ENCODE measurements at places on chromosomes 3 and 15.

- DNase-seq: peak; percentile 16
Measured at GRCh38 chr3:134846911-134847317, 51.9 kb downstream of the EPHB1 start.

DNA sequence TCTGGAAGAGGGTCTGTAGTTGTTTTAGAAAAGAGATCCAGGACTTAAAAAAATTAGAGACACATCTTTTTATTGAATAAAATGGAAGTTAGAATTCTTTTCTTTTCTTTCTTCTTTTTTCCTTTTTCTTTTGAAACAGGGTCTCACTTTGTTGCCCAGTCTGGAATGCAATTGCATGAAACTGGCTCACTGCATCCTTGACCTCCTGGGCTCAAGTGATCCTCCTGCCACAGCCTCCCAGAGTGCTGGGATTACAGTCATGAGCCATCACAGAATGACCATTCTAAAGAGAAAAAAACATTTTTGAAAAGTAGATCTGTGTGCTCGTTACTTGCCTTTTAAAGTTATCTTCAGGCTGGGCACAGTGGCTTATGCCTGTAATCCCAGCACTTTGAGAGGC lies 3.6 kb downstream of the ATXN7 start:
- no peak for DNase-seq

GRCh38 chr3:143644370-143645089 lies 203.7 kb downstream of the SLC9A9 start:
- peak; percentile 85 for DNase-seq

GRCh38 chr15:74869372-74869725 lies 3.8 kb downstream of the SCAMP2 start:
- no peak for DNase-seq

- no peak for DNase-seq
Measured at GRCh38 chr3:48477959-48478520, 25.9 kb downstream of the SHISA5 start.

GRCh38 chr3:43061101-43061895 lies 44.6 kb downstream of the POMGNT2 start:
- no peak for DNase-seq

DNA sequence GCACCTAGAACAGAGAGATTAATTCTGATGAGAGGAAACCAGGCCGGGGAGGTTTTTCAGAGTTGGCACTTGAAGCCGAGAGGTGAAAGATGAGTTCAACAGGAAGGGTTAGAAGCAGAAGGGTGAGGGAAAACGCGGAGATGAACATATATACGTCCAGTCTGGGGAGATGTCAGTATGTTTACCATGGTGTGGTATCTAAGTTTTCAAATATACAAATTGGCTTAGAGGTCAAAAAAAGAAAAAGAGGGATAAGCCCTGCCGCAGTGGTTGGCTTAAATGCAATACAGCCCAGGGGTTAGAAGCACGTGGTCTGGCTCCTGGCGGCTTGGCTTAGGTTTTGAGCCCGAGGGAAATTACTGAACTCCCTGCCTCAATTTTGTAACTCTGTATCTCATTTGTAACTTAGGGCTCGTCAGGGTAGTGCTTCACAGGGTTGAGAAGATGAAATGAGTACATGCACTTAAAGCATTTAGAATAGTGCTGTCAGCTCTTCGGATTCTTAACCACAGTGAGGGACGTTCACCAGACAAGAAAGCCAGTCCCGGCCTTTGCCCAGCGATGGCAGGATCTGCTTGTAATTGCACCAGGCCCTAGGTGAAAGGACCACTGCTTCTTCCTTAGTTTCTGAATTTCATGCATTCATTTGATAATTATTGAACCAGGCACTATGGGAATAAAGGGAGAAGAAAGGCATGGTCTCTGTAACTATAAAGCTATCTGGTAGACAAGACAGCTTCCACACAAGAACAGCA lies 6.4 kb downstream of the HES1 start:
- peak; percentile 76 for DNase-seq

DNA sequence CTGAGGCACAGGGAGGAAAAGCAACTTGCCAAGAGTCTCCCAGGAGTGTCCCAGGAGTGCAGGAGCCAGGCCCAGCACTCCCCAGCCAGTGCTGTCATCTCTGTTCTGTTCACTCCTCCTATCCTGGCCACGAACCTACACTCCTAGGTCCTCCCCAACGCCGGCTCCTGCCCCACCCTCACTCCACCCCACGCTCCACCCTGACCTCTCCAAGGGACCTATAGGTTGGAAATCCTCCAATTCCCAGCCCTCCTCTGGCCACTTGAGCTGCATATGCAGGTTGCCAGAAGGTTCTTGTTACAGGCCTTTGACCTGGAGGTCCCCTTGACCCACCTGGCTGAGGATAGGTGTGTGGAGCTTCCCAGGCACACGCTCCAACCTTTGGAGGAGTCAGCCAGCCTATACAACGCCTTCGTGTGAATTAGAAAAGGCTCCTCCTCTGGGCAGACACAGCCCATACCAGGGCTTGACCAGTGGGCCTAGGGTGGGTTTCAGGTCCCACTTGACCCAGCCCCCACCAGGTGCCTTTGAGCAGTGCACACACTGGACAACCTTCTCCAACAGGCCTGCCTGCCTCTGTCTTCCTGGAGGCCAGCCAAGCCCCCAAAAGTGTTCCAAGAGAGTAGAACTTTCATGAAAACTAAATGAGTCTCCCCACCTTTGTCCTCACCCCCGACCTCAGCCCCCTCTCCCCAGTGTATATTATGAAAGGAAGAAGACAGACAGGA lies 167.2 kb upstream of the TLE3 start:
- DNase-seq: no peak

DNA sequence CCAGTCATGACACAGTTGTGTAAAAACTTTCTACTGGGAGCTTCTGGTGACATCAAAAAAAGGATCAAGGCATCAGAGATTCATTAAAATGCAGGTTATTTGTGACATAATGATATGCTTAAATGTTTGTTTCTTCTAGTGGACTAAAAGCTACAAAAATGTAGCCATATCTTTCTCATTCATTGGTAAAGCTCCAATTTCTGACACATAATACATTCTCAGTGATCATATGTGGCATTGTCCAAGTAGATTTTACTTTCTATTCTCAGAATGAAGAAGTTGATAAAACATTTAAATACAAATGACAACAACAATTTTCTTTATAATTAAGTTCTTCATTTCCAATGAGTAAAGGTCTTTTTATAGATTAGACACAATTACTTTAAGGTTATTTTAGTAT lies 71.0 kb upstream of the ARHGEF26 start:
- DNase-seq: no peak

GRCh38 chr3:190892395-190892902 lies 30.0 kb upstream of the GMNC start:
- no peak for DNase-seq

GRCh38 chr3:86963611-86964010 lies 27.3 kb downstream of the VGLL3 start:
- DNase-seq: no peak

- no peak for DNase-seq
Measured at GRCh38 chr3:121809249-121809648, 25.6 kb downstream of the IQCB1 start.

- DNase-seq: no peak
Measured at GRCh38 chr3:129994883-129995559, 20.5 kb downstream of the TRH start.

- DNase-seq: peak; percentile 62
Measured at GRCh38 chr15:90463381-90463780, 66.3 kb upstream of the CRTC3 start.

DNA sequence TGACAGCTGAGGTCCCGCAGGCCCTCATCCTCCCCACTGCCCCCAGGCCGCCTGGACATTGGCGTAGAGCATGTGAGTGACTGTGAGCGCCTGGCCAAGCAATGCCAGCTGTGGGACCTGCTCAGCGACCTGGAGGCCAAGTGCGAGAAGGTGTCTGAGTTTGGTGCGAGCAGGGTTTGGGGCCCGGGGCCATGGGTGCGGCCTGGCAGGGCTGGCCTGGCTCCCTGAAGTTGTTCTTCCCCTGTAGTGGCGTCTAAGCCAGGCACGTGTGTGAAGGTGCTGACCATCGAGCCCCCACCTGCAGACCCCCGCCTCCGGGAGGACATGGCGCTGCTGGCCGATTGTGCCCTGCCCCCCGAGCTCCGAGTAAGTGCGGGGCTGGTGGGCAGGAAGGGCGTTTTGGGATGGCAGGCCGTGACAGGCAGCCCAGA lies 4.2 kb downstream of the ABTB1 start:
- no peak for DNase-seq

DNA sequence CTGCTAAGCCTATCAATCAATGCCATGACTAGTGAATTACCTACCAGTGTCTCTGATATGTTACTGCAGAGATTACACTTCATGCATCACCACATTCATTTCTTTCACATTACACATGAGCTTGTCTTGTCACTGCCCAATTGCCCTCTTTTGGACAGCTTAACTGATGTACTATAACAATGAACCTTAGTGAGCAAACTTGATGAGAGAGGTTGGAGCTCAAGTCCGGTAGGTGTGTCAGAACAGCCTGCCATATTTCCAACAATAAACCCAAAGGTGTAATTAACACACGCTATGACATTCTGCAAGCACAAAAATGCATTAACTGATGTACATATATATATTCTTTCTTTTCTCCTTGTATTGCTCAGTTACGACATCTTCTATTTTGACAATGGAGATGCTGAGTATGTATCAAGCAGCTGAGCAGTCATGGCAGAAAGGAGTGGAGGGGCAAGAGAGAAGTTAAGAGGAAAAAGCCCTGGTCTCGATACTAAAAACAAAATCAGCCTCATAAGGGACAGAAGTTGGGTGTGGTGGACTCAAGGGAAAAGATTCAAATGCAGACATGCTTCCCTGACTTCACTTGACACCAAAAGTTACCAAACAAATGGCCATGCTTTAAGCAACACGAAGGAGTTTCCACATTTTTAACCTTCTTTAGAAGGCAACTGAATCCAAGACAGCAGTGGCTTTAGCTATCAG lies 538.2 kb downstream of the FOXP1 start:
- DNase-seq: no peak

GRCh38 chr3:42159706-42160472 lies 68.7 kb downstream of the TRAK1 start:
- DNase-seq: no peak

GRCh38 chr3:72461787-72462186 lies 386.5 kb downstream of the SHQ1 start:
- no peak for DNase-seq

GRCh38 chr3:19947549-19948225 lies 790 bp downstream of the RAB5A start:
- peak; percentile 54 for DNase-seq

DNA sequence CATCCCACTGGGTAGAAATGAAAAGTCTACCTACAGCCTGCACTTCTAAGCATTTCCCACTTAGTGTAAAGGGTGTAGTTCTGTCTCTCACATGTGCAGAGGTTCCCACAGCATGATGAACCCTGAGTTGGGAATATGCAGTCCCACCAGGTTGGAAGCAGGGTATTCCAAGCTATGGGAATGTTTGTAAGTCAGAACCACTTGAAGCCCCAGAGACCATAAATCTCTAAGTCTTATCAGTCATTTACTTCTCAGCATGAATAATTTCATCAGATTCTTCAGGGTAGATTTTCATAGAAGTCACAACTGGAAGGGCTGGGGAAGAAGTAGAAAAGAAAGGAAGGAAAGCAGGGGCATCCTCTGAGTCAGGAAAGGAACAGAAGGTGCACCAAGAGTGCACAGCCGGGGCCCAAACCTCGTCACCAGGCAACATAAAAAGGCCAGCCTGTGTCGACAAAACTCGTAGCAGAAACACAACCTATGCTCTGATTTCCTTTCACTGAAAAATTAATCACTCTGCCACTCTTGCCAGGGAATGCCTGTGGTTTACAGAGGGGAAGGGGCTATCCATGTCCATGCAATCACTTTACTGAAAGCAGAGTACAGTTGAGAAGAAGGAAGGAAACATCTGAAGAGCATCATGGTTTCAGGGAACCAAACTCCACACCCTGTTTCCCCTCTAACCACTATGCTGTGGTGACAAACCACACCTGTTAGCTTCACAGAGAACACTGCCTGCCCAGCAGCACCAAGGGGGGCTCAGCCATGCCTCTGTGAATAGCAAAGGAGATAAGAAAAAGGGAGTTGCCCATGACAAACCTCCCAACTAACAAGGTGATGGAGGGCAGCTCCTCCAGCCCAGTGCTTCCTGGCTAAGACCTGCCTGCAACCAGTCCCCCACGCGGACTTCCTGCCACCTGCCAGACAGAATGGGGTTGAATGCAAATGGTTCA lies 40.5 kb downstream of the SH3BP5 start:
- DNase-seq: no peak

- peak; percentile 89 for DNase-seq
Measured at GRCh38 chr15:57138349-57138788, 219.9 kb downstream of the TCF12 start.

GRCh38 chr3:127328421-127328820 lies 40.6 kb upstream of the PRR20G start:
- DNase-seq: no peak

- no peak for DNase-seq
Measured at GRCh38 chr15:59904450-59905135, 99.5 kb upstream of the FOXB1 start.

- peak; percentile 51 for DNase-seq
Measured at GRCh38 chr3:65856907-65857306, 181.8 kb downstream of the MAGI1 start.

- DNase-seq: no peak
Measured at GRCh38 chr3:114378760-114379159, 84.9 kb downstream of the TIGIT start.

GRCh38 chr15:60971732-60972131 lies 257.4 kb downstream of the RORA start:
- no peak for DNase-seq

DNA sequence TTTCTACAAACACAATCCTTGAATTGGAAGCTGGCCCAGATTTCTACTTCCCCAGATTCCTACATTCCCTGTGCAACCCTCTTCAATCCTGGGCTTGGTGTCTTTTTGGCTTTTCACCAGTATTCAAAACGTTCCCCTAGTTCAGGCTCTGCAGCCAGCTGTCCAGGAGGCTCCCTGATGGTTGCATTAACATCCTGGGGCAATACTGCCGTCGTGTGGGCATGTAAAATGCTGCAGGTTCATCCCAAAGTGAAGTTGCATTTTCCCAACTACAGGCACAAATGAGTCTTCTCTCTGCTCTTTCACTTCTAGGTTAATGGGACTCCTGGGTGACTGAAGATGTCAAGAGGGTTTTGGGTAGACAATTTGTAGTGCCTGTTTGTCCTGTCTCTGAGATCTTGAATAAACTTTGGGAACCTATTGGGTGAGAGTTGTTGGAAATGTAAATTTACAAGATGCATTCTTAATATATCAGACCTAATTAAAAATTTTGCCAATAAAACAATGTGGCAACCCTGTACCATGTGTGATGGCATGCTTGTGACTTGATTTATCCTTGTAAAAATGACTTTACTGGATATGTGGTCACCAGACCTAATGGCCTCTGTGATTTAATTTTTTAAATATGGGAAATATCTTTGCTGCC lies 28.6 kb downstream of the SOX14 start:
- DNase-seq: peak; percentile 20

DNA sequence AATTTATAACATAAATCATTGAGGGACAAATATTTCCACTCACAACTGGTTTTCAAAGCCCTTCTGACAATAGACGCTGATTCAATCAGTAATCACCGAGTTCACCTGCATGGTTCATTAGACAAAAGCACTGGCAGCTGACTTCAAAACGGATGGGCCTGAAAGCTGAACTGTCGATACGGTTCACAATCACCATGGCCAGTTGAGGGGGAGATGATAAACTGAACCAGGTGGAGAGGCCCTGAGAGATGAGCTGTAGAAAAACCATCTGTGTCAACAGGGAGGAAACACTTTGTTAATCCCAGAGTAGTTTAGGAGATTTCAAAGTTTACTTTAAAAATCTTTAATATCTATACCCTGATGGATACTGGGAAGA lies 75.0 kb downstream of the PEX5L start:
- no peak for DNase-seq

All from fibroblast of villous mesenchyme (primary cell).